ENCODE measurements at places on chromosomes 7 and 10.

DNA sequence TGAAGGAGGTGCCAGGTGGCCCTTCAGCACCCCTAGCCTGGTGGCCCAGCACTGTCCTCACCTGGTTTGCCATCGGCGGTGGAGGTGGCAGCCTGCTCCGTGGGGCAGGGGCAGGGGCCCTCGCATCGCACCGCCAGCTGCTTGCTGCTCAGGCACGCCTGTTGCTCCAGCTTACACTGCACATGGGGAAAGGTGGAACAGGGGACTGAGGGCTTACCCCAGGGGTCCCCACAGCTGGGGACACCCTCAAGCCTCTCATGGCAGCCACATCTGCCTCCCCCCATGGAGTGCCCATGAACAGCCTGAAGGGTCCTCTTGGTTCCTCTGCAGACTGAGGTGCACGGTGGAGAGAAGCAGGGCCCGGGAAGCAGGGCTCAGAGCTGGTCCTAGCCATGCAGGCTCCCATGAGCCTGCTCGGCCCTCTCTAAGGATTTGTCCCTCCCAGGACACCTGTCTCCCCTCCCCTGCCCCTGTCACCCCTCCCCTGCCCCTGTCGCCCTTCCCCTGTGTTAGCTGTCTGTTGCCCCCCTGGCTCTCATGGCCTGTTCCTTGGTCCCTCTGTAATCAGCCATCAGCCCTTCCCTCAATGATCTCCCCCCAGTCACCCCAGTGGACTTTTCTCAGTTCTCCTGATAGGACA, 20.1 kb downstream of the SPOCK2 start:
- DNase-seq = no peak

DNA sequence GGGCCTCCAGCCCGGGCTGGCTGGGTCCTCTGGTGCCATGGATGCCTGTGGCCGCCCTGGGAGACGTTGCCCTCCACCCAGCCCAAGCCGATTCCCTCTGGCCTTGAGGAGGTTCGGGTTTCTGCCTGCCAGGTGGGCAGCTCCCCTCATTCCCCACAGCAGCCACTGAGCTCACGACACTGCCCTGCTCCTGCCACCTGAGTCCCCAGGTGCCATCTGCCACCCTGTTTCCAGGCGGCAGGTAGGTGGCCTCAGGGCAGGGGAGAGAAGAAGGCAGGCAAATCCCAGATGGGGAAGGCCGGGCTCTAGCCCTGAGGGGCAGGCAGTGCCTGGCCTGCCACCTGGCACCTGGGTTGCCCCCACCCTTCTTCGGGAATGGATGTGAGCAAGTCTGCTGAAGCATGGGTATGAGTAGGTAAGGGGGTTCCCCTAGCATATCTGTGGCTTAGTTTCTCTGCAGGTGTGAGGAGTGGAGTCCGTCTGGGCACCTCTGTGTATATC, 92.2 kb upstream of the PPIF start:
- DNase-seq = no peak

DNA sequence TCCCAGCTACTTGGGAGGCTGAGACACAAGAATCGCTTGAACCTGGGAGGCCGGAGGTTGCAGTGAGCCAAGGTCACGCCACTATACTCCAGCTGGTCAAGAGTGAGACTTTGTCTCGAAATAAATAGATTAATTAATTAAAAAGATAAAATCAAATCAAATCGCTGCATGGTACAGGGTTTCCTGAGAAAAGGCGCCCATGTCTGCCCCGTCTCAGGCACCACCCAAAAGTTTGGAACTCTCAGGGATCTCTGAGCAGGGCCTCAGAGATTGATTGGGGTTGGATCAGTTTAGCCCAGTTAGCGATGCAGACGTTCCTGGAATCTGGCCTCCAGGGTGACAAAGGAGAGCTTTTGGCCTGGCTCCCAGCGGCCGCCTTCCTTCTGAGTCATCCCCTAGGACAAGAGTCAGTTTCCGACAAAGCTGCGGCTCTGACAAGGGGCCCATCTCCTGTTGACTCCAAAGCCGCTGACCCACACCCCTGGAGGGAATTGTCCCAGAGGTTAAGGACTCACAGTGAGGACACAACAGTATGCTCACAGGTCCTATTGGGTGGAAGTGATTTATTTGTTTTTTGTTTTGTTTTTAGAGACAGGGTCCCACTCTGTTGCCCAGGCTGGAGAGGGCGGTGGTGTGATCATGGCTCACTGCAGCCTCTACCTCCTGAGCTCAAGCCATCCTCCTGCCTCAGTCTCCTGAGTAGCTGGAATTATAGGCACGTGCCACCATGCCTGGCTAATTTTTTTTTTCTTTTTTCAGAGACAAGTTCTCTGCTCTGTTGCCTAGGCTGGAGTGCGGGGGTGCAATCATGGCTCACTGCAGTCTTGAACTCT, 6.8 kb downstream of the ORAI2 start:
- no peak for DNase-seq

- no peak for DNase-seq
Measured at GRCh38 chr7:15326044-15326644, 235.7 kb downstream of the AGMO start.

- DNase-seq = no peak
Measured at GRCh38 chr7:65927489-65928448, 54.2 kb downstream of the GUSB start.

GRCh38 chr10:100738055-100738827, 7.1 kb upstream of the PAX2 start:
- no peak for DNase-seq

GRCh38 chr7:38550836-38551235, 80.3 kb downstream of the AMPH start:
- DNase-seq = no peak

- no peak for DNase-seq
Measured at GRCh38 chr10:52609626-52610240, 162.9 kb downstream of the MBL2 start.

DNA sequence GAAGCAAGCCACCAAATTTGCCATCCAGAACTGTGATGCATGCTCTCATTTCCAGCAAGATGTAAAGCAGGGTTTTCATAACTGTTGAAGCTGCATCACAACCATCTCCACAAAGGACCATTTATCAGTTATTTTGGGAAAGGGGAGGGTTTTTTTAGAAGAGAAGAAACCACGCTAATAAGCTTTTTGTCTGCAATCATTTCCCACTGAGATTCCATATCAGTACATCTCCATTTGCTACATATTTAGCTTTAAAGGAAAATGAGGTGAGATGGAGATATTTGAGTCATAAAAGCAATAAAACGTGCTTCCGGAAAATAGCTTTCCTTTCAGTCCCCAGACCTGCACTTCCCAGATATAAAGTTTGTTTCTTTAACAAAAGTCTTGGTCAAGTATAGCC, 258.2 kb downstream of the FRMD4A start:
- DNase-seq = no peak
